ENCODE measurements at places on chromosomes 11 and 22. TPM values are rescaled to one million over a fixed set of nuclear protein-coding genes. Genes with fewer than 3 reads are reported as not detected.

DNA sequence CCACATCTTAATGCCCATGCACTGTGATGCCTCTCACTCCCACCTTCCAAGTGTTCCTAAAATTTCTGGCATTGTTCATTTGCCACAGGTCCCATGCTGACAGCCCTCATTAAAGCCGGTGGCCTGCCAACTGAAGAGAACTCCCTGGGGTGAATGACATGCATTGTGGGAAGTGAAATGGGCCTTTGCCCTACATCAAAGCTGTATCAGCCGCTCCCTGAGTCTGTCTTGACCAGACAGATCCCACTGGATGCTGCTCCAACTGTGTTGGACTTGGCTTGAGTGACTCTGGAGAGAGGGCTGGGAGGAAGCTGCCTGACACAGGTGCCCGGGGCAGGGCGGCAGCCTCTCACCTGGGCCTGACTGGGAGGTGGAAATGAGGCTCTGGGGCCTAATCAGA is 8.8 kb upstream of the SEC14L4 start:
- no peaks in the 10 kb centered on the region for H3K27me3 ChIP-seq
- DNase-seq: no peak
- H3K4me1 ChIP-seq: no peaks in the 10 kb centered on the region
- no peak overlapping the region for H3K27ac ChIP-seq
- H3K4me3 ChIP-seq: no peak overlapping the region

DNA sequence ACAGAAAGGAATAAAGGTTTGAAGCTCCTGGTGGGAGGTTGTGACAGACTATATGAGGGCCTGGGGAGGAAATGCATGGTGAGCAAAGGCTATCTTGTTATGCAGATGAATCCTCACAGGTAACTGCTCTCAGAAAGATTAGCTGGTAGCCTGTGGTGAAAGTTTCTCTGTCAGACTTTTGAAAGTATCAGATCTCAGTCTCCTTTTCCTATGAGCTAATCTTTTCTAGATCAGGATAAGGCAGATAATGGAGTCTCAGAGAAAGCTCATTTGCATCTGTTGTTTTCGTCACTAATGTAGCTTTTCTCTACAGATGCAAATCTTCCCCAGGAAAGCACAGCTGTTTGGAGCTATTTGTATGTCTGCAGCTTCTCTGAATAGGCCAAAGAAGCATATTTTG is 21.0 kb upstream of the OR6X1 start:
- H3K27me3 ChIP-seq: no peaks in the 10 kb centered on the region
- no peak overlapping the region for H3K27ac ChIP-seq

GRCh38 chr11:93000511-93001476 is 31.3 kb downstream of the MTNR1B start:
- no peaks in the 10 kb centered on the region for H3K27me3 ChIP-seq
- H3K27ac ChIP-seq: no peak overlapping the region
- H3K36me3 ChIP-seq: no peaks in the 10 kb centered on the region
- no peak overlapping the region for H3K4me3 ChIP-seq
- no peaks in the 10 kb centered on the region for H3K4me1 ChIP-seq
- no peak for DNase-seq

GRCh38 chr22:18078329-18079041 is 695 bp downstream of the PEX26 start:
- DNase-seq: no peak
- no peaks in the 10 kb centered on the region for H3K27me3 ChIP-seq
- H3K27ac ChIP-seq: no peak overlapping the region
- H3K4me1 ChIP-seq: peaks cover 20% of the 10 kb centered on the region
- peak overlapping the region; percentile 89 for H3K4me3 ChIP-seq

DNA sequence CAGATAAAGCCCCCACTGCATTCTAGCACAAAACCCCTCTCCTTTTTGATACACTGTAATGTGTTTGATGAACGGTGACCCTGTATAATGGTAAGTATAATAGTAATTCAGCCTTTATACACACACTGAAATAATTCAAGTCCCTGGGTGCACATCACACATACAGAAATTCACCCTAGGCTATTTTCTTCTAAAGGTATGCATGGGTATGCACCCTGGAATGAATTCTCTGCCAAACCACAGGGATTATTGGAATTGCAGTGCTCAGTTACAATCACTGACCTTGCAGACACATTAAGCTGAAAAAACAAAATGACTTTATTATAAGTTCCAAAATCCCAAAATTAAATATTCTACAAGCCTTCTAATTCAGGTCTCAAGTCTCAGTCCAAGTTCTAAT is 245.9 kb upstream of the FAT3 start:
- H3K27ac ChIP-seq: no peak overlapping the region
- no peaks in the 10 kb centered on the region for H3K27me3 ChIP-seq
- DNase-seq: no peak
- H3K36me3 ChIP-seq: no peaks in the 10 kb centered on the region
- no peak overlapping the region for H3K4me3 ChIP-seq

DNA sequence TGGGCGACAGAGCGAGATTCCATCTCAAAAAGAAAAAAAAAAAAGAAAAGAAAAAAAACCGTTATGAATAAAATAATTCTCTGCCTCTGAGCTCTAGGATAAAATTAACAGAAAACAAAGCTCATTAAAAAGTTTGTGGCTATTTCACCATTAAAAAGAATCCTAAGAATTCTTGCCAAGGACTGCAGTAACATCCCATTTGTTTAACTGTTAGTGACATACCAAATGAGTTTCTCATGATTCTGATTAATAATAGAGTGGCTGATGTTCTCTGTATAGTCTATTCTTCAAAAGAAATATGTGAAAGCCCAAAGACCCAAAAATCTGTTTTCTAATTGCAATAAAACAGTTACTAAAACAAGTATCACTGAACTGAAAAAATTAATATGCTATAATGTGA is 19.7 kb downstream of the CLNS1A start:
- H3K4me1 ChIP-seq: no peaks in the 10 kb centered on the region
- no peaks in the 10 kb centered on the region for H3K27me3 ChIP-seq
- peaks cover 23% of the 10 kb centered on the region for H3K36me3 ChIP-seq

GRCh38 chr11:28384418-28384817 is 276.2 kb downstream of the METTL15 start:
- H3K27ac ChIP-seq: no peak overlapping the region
- DNase-seq: no peak
- H3K36me3 ChIP-seq: no peaks in the 10 kb centered on the region
- H3K27me3 ChIP-seq: no peaks in the 10 kb centered on the region

GRCh38 chr11:93988455-93988854 is 32.7 kb upstream of the HEPHL1 start:
- H3K4me3 ChIP-seq: no peak overlapping the region
- H3K4me1 ChIP-seq: peaks cover 6% of the 10 kb centered on the region
- H3K27ac ChIP-seq: no peak overlapping the region
- DNase-seq: no peak
- no peaks in the 10 kb centered on the region for H3K36me3 ChIP-seq

DNA sequence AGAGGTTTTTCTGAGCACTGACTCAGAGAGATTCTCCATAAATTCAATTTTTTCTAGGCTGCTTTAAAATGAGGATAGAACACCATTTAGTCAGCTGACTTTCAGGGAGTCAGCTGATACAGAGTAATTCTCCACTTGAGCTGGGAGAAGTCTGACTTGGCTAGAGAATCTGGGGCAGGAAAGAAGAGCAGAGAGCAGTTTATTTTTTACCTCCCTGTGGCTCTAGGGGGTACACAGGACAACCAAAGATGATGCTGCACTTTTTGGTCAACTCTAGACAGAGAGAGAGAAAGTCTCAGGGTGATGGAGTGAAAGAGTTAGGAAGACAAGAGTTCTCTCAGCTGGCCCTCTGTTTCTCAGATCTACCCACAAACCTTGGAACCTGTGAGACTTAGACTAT is 67.3 kb upstream of the EED start:
- DNase-seq: no peak
- no peaks in the 10 kb centered on the region for H3K27me3 ChIP-seq
- H3K4me1 ChIP-seq: peaks cover 11% of the 10 kb centered on the region
- no peak overlapping the region for H3K27ac ChIP-seq
- no peak overlapping the region for H3K4me3 ChIP-seq

- no peak overlapping the region for H3K4me3 ChIP-seq
These were observed 6.2 kb downstream of the TSKU start for GRCh38 chr11:76789443-76789719.

GRCh38 chr22:35782504-35782903 is 64.8 kb downstream of the APOL5 start:
- no peaks in the 10 kb centered on the region for H3K27me3 ChIP-seq
- H3K27ac ChIP-seq: no peak overlapping the region
- H3K4me1 ChIP-seq: peaks cover 7% of the 10 kb centered on the region
- H3K4me3 ChIP-seq: no peak overlapping the region

The DDI1 gene
- total RNA-seq: not detected

The TRIM6 gene
- 3.3 TPM for total RNA-seq

The OR51B5 gene
- total RNA-seq: 0.99 TPM
